ENCODE measurements at places on chromosomes 16 and 17.

GRCh38 chr17:54982399-54982798, 13.8 kb downstream of the STXBP4 start:
- H3K27me3 ChIP-seq, result no peaks in the 10 kb centered on the region
- H3K36me3 ChIP-seq, result peaks cover 22% of the 10 kb centered on the region
- no peak for DNase-seq
- peaks cover 2% of the 10 kb centered on the region for H3K4me1 ChIP-seq
- H3K4me3 ChIP-seq, result no peak overlapping the region

DNA sequence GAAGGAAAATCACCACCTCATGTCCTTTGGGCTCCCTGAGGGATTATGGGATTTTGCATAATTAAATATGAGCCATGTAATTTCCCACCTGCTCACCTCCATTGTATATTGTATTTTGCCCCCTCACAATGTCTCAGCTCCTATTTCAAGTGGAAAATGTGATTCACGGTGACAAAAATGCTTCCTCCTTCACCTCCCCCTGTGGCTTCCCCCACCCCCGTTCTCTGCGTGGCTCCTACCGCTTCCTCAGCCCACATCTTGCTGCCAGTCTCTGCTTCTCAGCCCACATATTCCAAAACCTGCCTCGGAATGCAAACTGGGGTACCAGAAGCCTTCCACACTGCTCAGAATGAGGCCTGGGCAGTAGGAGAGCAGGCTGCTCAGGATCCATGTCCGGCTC, 394.5 kb upstream of the C16orf82 start:
- no peak overlapping the region for H3K27ac ChIP-seq
- H3K27me3 ChIP-seq, result peaks cover 7% of the 10 kb centered on the region
- H3K4me3 ChIP-seq, result no peak overlapping the region
- H3K4me1 ChIP-seq, result peaks cover 10% of the 10 kb centered on the region

DNA sequence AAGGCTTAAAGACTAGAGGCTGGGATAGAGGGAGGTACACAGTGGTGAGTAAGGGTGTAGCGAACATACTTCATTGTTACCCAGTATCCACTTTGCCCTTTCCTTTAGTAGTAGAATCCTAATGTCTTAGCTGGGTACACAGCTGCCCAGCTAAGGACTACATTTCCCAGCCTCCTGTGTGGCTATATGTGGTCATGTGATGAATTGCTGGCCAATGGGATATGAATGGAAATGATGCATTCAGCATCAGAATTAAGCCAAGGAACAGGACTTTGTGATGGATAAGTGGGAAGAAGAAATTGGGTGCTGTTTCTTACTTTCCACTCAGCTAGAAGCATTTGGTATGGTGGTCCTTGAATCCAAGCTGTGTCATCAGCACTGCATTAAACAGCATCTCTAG, 55.9 kb downstream of the FOXL1 start:
- H3K27me3 ChIP-seq, result peaks cover 3% of the 10 kb centered on the region
- no peak for DNase-seq
- peaks cover 30% of the 10 kb centered on the region for H3K4me1 ChIP-seq
- no peak overlapping the region for H3K4me3 ChIP-seq

GRCh38 chr16:15949210-15950160, at the start of gene ABCC1:
Gene ABCC1, plus strand, starts transcription at chr16:15949616. Its CDS starts 136 bp downstream, at chr16:15949752.
- H3K4me1 ChIP-seq, result peaks cover 17% of the 10 kb centered on the region
- H3K27me3 ChIP-seq, result peaks cover 8% of the 10 kb centered on the region
- peak within 1 kb of the TSS; percentile 96 for H3K27ac ChIP-seq
- DNase-seq, result peak; percentile 47

DNA sequence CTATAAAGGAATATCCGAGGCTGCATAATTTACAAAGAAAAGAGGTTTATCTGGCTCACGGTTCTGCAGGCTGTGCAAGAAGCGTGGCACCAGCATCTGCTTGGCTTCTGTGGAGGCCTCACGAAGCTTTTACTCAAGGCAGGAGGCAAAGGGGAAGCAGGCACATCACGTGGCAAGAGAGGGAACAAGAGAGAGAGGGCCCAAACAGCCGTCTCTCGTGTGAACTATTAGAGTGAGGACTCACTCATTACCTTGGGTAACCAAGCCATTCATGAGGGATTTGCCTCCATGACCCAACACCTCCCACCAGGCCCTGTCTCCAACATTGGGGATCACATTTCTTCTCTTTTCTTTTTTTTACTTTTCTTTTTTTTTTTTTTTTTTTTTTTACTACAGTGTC, 7.5 kb upstream of the ALKBH5 start:
- peaks cover 10% of the 10 kb centered on the region for H3K4me1 ChIP-seq
- H3K36me3 ChIP-seq, result no peaks in the 10 kb centered on the region
- no peak overlapping the region for H3K27ac ChIP-seq
- no peaks in the 10 kb centered on the region for H3K27me3 ChIP-seq
- H3K4me3 ChIP-seq, result no peak overlapping the region

DNA sequence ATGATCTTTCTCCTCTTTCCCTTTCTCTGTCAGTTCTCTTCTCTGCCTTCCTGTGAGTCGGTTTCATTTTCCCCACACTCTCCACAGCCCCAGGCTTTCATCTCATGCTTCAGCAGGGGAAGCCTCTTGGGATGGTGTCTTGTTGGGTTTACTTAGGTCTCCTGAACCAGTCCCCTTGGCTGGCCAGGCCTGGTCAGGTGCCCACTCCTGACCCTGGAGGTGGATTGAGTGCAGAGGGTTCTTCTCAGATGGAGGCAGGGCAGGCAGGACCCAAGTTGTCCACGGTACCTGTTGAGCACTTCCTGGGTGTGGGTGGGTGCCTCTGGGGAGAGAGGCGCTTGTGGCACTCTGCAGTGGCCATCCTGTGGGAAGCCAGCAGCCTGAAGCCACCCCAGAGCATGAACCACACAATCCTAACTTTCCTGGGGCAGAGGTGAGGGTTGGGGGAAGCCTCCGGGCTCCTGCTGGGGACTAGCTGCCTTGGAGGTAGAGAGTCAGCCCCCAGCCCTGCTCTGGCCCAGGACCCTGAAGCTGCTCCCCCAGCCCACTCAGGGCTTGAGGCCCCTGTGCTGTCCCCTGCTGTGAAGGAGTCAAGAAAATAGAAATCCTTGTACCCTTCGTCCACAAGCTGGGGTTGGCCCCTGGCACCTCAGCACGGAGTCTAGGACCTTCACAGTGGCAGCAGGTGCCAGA, 2.0 kb upstream of the RAP1GAP2 start:
- peaks cover 17% of the 10 kb centered on the region for H3K27me3 ChIP-seq
- H3K36me3 ChIP-seq, result no peaks in the 10 kb centered on the region
- H3K4me3 ChIP-seq, result no peak overlapping the region
- no peak overlapping the region for H3K27ac ChIP-seq

GRCh38 chr17:44389281-44389680, at the start of gene ITGA2B:
Gene ITGA2B, minus strand, starts transcription at chr17:44389649. Its CDS starts 176 bp downstream, at chr17:44389473.
- peaks cover 13% of the 10 kb centered on the region for H3K4me1 ChIP-seq
- no peaks in the 10 kb centered on the region for H3K36me3 ChIP-seq
- DNase-seq, result no peak

DNA sequence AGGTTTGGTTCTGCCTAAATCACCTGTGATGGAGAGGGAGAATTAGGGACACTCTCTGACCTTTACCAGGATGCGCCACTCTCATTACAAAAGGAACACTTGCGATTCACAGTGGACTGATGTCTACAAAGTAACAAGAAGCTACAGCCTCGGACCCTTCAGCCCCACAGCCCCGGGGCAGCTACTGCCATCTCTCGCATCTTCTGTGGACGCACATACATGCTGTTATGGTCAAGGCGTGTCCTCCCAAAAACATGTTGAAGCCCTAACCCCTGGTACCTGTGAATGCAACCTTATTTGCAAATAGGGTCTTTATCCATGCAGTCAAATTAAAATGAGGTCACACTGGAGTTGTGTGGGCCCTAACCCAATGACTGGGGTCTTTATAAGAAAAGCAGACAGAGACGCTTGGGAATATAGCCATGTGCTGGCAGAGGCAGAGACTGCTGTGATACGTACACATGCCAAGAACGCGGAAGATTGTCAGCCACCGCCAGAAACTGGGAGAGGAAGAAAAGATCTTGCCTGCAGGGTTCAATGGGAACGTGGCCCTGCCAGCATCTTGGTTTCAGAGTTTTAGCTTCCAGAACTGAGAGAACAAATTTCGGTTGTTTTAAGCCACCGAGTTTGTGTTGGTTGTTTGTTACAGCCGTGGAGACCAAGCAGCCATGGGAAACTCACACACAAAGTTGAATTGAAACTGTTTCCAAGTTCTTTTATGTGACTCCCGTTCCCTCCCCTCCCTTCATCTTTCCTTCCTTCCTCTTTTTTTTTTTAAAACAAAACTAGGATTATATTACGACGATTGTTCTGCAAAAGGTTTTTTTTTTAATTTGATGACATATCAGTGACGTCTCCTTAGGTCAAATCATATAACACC, 23.1 kb downstream of the ATP2C2 start:
- H3K36me3 ChIP-seq, result no peaks in the 10 kb centered on the region
- no peak for DNase-seq
- H3K4me3 ChIP-seq, result no peak overlapping the region
- no peak overlapping the region for H3K27ac ChIP-seq
- peaks cover 6% of the 10 kb centered on the region for H3K4me1 ChIP-seq
